ENCODE measurements at places on chromosomes 11 and 22. TPM values are rescaled to one million over a fixed set of nuclear protein-coding genes. Genes with fewer than 3 reads are reported as not detected.
A peak's percentile ranks its signal among the peaks of the same experiment; 100 is the strongest.

- no peaks in the 10 kb centered on the region for H3K36me3 ChIP-seq
- H3K4me3 ChIP-seq = no peak overlapping the region
- H3K27ac ChIP-seq = no peak overlapping the region
- H3K27me3 ChIP-seq = no peaks in the 10 kb centered on the region
Observed at GRCh38 chr11:120182790-120183491, 27.9 kb upstream of the OAF start.

GRCh38 chr11:75719340-75720239 is 2.0 kb downstream of the MOGAT2 start:
- no peak overlapping the region for H3K4me3 ChIP-seq
- no peaks in the 10 kb centered on the region for H3K36me3 ChIP-seq
- DNase-seq = no peak
- H3K27me3 ChIP-seq = peaks cover 17% of the 10 kb centered on the region
- no peaks in the 10 kb centered on the region for H3K4me1 ChIP-seq
- no peak overlapping the region for H3K27ac ChIP-seq

- DNase-seq = no peak
- peaks cover 17% of the 10 kb centered on the region for H3K36me3 ChIP-seq
- no peak overlapping the region for H3K27ac ChIP-seq
- no peak overlapping the region for H3K4me3 ChIP-seq
- H3K27me3 ChIP-seq = no peaks in the 10 kb centered on the region
- H3K4me1 ChIP-seq = peaks cover 9% of the 10 kb centered on the region
Observed at GRCh38 chr11:78197816-78198215, 9.1 kb downstream of the USP35 start.

- H3K27me3 ChIP-seq = peaks cover 15% of the 10 kb centered on the region
- H3K27ac ChIP-seq = no peak overlapping the region
- no peaks in the 10 kb centered on the region for H3K4me1 ChIP-seq
- H3K4me3 ChIP-seq = no peak overlapping the region
Observed at GRCh38 chr11:2589538-2589934, 110.3 kb downstream of the KCNQ1OT1 start.

DNA sequence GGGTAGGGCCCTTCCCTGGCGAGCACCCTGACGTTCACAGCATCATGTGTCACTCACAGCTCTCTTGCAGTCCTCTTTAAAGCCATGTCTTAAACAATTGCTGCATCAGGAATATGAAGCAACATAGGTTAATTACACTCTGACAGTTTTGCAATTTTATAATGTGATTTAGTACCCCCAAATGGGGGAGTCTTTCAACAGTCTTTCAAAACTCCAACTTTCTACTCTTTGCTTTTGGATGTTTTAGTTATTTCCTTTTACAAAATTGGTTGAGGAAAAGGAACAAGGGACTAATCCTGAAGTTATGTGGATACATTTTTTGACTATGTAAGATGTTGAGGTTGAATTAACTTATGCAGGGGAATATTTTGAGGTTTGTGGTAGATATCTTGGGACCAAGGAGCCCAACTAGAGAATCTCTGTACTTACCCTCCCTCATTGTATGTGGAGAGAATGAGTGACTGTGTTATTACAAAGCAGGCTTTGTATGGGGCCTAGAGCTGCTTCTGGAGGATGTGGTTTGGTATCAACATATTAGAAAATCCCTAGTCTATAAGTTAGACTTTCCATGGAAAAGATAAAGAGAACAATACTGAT is at the start of gene MMP8:
TSS of gene MMP8 (minus strand) at position 51 of the 597 bp plus-strand sequence. CDS start 99 bp downstream, outside the sequence.
- no peaks in the 10 kb centered on the region for H3K27me3 ChIP-seq
- H3K4me3 ChIP-seq = no peak within 1 kb of the TSS
- H3K27ac ChIP-seq = no peak within 1 kb of the TSS
- H3K36me3 ChIP-seq = no peaks in the 10 kb centered on the region
- DNase-seq = no peak
- peaks cover 16% of the 10 kb centered on the region for H3K4me1 ChIP-seq

DNA sequence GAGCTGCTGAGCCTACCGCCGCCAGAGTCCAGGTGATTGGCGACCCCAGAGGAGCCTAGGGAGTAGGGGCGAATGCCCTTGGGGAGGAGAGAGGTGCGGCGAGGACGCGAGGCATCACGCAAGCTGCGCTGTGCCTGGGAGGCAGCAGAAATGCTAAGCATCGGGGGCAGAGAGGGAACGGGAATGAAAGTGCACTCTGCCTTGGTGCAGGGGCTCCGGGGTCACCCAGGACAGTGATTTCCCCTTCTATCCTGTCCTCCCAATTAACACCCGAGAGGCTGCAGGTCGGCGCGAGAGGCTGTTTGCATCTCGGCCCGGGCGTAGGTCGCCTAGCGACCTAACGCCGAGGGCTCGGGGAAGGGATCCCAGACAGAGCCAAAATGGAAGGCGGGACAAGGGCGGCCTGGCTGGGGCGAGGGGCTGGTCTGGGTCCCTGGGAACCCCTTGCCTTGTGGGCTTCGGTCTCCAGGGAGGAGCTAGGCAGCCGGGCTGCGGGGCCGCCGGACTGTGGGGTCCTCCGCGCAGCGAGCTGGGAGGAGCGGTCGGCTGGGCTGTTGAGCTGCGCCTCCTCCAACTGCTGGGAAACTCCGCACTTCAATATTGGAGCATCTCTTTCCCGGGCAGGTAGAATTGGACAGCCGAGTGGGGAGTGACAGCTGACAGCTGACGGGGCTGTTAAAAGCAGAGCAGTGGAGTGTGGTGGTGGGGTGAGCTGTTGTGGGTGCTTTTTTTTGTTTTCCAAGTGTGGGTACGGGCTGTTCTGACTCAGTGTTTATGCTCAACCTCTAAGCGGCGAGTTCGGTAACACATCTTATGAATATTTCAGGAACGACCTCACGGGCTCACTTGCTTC is 657 bp downstream of the ELMOD1 start:
- H3K36me3 ChIP-seq = no peaks in the 10 kb centered on the region
- H3K27ac ChIP-seq = no peak overlapping the region
- peaks cover 12% of the 10 kb centered on the region for H3K4me1 ChIP-seq

GRCh38 chr11:127219704-127220103 is 219.1 kb upstream of the KIRREL3 start:
- no peak overlapping the region for H3K4me3 ChIP-seq
- H3K27ac ChIP-seq = no peak overlapping the region
- DNase-seq = no peak

DNA sequence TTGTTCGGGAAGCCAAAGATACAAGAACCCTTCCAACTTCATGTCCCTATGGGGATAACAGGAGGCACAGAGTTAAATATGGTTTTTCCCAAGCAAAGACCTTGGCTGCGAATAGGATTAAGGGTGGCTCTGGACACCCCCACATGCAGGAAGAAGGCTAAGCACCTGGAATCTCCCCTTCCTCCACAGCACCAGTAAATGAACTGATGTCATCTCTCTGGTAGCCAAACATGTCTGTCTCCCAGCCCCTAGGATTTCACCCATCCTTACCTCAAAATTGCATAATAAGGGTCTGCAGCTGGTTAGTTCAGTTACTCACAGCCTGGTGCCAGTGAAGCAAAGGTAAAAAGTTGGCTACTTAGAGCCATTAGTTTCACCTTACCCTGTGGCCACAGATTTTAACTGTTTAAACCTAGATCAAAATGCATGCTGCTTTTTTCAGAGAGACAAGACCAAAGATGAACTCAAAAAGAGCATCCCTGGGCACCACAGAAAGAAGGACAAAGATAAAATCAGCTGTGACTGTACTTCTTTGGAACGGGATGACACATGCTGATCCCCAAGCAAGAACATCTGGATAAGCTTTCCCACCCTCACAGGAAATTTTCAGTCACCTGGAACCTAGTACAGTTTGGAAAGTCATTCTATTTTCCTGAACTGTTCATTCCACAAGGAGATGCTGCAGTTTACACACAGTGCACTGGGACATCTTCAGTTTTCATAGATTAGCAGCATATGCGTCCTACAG is 77.2 kb upstream of the AKIP1 start:
- H3K27me3 ChIP-seq = no peaks in the 10 kb centered on the region
- peaks cover 34% of the 10 kb centered on the region for H3K4me1 ChIP-seq
- peak overlapping the region; percentile 98 for H3K27ac ChIP-seq
- no peak overlapping the region for H3K4me3 ChIP-seq
- no peaks in the 10 kb centered on the region for H3K36me3 ChIP-seq
- peak; percentile 52 for DNase-seq

DNA sequence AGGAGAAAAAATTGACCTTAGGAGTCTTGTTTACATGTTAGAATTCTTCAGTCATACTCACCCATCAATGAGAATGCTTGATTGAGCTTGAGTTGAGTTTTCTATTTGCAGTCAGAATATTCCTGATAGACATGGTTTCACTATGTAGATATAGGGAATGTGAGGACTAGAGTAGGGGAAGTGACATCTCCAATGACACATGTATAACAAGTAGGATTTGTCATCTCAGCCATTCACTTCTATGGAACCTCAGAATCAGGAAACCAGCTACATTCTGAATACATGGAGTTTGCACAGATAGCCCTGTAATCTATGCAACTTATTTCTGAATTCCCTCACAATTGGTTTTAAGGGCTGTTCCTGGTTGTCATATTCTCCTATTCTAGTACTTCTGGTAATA is 20.1 kb upstream of the OR9Q1 start:
- no peak for DNase-seq
- H3K27ac ChIP-seq = no peak overlapping the region
- no peak overlapping the region for H3K4me3 ChIP-seq
- no peaks in the 10 kb centered on the region for H3K27me3 ChIP-seq
- no peaks in the 10 kb centered on the region for H3K36me3 ChIP-seq
- H3K4me1 ChIP-seq = peaks cover 12% of the 10 kb centered on the region

GRCh38 chr11:71255800-71256479 is 3.6 kb upstream of the SHANK2 start:
- no peak overlapping the region for H3K27ac ChIP-seq
- H3K4me1 ChIP-seq = no peaks in the 10 kb centered on the region
- H3K36me3 ChIP-seq = no peaks in the 10 kb centered on the region
- no peak overlapping the region for H3K4me3 ChIP-seq

- H3K4me3 ChIP-seq = no peak overlapping the region
- H3K27ac ChIP-seq = peak overlapping the region; percentile 77
- DNase-seq = peak; percentile 24
- H3K4me1 ChIP-seq = peaks cover 15% of the 10 kb centered on the region
Observed at GRCh38 chr22:49760630-49761571, 66.8 kb downstream of the BRD1 start.

DNA sequence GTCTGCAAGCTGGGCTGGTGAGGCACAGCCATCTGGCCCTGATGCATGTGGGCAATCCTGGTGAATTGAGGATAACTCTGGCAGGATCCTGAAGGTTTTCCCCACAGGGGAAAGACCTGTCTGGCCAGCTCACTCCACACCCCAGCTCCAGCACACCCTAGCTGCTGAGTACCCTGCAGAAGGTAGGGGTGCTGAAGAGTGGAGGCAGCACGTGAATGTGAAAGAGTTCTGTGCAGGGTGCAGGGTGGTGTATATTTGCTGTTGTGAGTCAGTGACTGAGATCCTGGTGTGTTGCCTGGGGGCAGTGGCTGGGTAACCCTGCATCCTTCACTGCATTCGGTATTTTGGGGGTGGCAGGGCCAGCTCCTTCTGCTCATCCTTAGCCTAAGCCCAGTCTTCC is 22.4 kb downstream of the DGAT2 start:
- no peak overlapping the region for H3K4me3 ChIP-seq
- peak; percentile 22 for DNase-seq
- H3K4me1 ChIP-seq = peaks cover 14% of the 10 kb centered on the region
- H3K27me3 ChIP-seq = no peaks in the 10 kb centered on the region
- H3K27ac ChIP-seq = no peak overlapping the region
- peaks cover 5% of the 10 kb centered on the region for H3K36me3 ChIP-seq

GRCh38 chr11:104163100-104164027 is 583 bp downstream of the PDGFD start:
- H3K27ac ChIP-seq = no peak overlapping the region
- no peaks in the 10 kb centered on the region for H3K4me1 ChIP-seq
- peak; percentile 20 for DNase-seq
- H3K36me3 ChIP-seq = no peaks in the 10 kb centered on the region

DNA sequence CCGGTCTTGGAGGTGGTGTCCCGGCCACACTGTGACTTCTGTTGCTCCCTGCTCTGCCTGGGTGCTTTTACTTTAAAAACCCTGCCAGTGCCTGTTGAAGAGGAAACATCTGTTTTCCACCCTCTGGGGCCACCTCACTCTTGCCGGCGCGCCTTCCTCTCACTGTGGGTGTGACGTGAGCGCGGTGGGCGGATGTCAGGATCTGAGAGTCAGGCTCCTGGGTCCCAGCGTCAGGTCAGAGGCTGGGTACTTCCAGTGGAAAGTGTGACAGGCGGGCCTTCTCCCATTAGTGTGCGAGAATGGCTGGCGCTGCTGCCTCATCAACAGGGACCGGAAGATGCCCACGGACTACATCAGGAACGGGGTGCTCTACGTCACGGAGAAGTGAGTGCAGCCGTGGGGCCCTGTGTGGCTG is 54.2 kb downstream of the GRAMD4 start:
- H3K36me3 ChIP-seq = peaks cover 26% of the 10 kb centered on the region
- no peak for DNase-seq
- H3K4me3 ChIP-seq = no peak overlapping the region
- no peak overlapping the region for H3K27ac ChIP-seq
- H3K27me3 ChIP-seq = no peaks in the 10 kb centered on the region

GRCh38 chr11:35121326-35121865 is 17.6 kb upstream of the CD44 start:
- no peaks in the 10 kb centered on the region for H3K4me1 ChIP-seq
- no peaks in the 10 kb centered on the region for H3K36me3 ChIP-seq
- H3K27ac ChIP-seq = no peak overlapping the region
- no peak overlapping the region for H3K4me3 ChIP-seq

DNA sequence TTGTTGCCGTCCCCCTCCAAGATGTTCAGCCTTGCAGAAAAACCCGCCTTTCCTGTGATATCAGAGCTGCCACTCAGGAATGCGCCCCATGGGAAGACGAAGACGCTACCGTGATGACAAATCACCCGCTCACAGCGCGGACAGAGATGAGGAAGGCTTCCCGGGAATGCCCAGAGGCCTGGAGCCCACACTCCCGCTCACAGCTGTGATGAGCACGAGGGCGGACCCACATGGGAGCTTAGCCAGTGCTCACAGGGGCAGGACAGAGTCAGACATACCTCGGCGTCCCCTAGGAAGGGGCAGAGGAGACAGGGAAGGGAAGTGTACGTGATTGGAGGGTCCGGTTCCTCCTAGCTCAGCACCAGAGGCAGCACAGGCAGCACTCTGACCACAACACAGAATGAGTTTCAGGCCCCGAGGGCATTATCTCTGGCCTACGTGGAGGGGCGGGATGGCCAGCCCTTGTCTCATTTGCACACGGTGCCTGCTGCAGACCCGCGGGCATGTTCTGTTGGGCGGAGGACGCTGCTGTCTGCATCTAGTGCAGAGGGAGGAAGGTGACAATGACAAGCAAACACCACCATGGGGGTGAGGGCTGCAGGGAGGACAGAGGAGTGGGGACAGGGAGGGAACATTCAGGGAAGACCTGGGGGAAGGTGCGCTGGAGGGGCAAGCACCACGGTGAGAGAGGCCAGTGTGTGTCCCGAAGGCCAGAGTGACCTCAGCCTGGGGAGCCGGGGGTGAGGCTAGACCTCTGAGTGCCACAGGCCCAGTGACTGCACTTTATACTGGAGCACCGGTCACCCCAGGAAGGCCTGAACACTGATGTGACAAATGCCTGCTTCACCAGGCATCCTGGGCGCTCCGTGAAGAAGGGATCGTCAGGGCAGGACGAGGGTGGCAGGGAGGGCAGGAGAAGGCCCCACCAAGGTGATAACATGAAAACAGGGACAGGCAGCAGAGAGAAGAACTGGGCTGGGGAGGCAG is 79.6 kb downstream of the CELSR1 start:
- peaks cover 38% of the 10 kb centered on the region for H3K4me1 ChIP-seq
- no peaks in the 10 kb centered on the region for H3K27me3 ChIP-seq
- peak overlapping the region; percentile 25 for H3K4me3 ChIP-seq
- peak overlapping the region; percentile 53 for H3K27ac ChIP-seq

The ANKRD42 gene
- 13.5 TPM for total RNA-seq

The DENND6B gene
- 5.5 TPM for total RNA-seq

The DNAJB7 gene
- total RNA-seq = not detected

The FOSL1 gene
- total RNA-seq = 124 TPM

The SCN4B gene
- total RNA-seq = 0.32 TPM

The RBFOX2 gene
- total RNA-seq = 92.0 TPM

The OR5A1 gene
- not detected for total RNA-seq
